CD4-positive, alpha-beta T cell treated with Interleukin-6 for 4 hours (primary cell): ENCODE measurements at places on chromosomes 13 and 19.

DNA sequence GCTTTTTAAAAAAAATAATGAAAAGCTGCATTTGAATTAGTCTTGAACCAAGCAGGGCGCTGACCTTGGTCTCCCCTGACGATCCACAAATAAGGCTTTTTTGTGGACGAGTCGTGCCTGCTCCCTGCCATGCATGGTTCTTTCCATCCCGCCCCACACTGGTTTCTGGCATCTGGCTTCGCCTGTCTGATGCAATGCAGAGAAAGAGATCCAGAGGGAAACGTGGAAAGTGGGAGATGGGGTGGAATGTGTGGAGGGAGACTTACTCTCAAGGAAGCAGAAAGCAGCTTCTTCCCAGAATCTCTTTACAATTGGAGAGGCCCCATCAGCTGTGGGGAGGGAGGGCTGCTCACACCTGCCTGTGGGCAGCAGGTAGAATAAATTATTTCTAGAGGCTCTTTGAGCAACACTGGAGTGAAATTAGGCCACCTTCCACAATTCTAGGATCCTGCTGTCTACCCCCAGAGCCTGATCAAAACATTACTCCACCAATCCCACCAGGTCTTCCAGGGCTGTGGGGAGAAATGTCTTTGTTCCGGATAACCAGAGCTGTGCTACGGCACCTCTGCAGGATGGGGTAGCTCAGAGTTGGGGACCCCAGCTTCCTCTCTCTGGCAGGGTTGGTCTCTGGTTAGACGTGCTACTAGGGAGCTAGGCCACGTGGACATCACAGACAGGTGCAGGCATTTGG lies 183.5 kb downstream of the UQCRFS1 start:
- no peak for DNase-seq

DNA sequence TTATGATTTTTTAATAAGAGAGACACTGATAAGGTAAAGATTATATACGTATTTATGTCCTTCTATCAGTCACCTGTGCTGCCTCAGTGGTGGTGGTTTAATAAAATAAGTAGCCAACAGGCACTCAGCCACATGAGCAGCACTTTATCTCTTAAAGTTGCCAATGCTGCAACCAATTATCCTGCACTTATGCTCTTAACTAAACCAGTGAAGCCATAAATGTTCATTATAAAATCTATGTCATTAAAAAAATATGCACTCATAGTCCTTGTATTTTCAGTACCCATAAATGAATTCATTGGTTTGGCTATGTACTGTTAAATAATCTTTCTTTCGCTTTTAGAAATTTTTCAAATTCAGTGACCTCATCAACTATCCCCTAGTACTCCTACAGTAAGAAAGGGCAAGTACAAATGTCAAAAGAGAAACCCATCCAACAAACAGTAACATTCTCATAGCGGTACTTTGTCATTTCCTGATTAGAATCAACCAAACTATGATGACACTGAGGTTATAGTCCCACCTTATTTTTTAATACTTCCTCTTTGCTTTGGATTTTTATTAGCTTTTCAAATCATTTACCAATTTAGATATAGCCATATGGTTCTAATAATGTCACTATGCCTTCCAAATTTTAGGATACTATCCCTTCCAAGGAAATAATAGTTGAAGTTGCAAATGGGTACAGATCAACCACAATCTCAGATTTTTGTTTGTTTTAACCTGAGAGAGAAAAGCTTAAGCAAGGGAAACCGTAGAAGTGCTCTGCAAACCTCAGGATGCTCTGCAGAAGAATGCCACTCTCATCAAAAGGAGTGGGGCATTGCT lies 190.9 kb downstream of the KLF12 start:
- no peak for DNase-seq

DNA sequence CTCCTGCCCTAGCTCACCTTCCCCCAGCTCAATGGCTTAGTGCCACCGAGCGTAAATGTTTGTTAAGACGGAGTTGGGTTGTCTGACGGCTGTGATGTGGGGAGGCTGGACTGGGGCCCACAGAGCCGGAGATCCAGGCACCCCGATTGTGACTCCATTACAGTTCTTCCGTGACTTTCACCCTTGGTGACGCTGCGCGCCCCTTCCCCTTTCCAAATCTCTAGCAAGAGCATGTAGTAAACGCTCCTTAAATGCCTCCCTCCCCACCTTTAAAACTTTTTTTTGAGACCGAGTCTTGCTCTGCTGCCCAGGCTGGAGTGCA lies 829 bp downstream of the REEP6 start:
- no peak for DNase-seq

DNA sequence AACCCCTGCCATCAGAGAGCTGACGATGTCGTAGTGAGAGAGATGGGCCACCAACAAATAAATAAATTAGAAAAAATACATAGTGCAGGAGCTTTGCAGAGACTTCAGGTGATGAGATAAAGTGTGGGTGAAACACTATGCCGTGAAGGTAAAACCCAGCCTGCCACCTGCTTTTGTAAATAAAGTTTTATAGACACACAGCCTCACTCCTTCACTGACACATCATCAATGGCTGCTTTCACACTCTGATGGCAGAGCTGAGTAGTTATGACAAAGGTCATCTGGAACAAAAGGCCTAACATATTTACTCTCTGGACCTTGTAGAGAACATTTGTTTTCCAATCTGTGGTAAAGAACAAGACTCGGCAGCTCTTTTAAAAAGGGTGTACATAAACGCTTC lies 45.0 kb downstream of the MBD3L2B start:
- DNase-seq = no peak

- DNase-seq = no peak
Observed at GRCh38 chr19:52646571-52647217, 8.5 kb upstream of the ZNF83 start.

DNA sequence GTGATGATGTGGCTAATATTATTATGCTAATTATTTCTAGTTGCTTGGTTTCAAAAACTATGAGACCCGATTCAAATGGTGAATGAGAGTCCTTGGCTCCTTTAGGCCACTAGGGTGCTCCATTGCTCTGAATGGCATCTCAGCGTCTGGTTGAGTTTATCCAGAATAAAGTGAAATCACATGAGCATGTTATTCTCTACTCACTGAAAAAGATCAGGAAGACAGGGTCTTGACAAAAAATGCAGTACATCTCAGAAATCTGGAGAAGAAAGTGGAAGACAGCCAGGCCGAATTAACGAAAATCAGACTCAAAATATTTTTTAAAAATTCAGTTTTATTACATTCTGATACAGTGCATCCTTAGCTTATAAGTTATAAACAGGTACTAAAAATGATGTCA lies 516.2 kb downstream of the MYO16 start:
- peak; percentile 8 for DNase-seq

GRCh38 chr19:45827459-45828093 lies 12.5 kb upstream of the RSPH6A start:
- no peak for DNase-seq

- no peak for DNase-seq
Observed at GRCh38 chr13:97116754-97117153, 105.4 kb upstream of the MBNL2 start.

- no peak for DNase-seq
Observed at GRCh38 chr13:79541426-79542049, 60.6 kb downstream of the NDFIP2 start.

DNA sequence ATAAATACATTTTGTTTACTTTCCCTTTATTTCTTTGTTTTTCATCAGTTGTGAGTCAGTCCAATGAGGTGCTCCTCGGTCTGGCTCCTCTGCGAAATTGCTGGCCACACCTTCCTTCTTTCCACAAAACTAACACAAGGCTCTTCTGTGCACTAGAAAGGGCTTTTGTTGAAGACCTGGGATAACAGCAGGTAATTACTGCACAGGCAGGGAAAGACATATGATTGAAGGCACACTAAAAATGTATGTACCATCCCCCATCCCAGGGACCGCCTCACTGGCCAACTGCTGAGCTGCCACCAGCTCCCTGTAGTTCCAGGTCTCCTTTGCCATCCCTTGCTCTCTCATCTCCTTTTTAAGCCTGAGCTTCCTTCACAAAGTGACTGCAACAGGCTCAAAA lies 180.5 kb downstream of the EFNB2 start:
- no peak for DNase-seq

DNA sequence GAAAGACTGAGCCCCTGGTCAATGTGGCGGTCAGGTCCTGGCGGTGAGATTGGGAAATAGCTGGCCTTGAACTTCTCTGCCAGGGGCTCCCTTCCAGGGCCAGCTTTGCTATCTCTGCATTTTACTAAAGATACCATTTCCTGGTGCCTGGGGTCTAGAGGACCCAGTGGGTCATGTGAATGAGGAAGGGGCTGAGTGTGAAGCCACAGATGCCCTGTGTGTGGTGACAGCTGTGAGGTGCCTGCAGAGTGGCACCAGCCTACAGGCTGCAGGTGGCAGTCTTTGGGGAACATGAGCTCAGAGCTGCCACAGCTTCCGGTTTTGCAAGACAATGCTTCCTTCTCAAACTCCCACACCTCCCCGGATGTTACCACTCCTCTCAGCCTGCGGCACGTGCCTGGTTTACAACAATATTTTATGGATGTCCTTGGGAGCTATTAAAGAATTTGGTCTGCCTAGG lies 5.2 kb upstream of the MLNR start:
- DNase-seq = peak; percentile 58

GRCh38 chr13:103898481-103898880 lies 832.3 kb upstream of the SLC10A2 start:
- no peak for DNase-seq

DNA sequence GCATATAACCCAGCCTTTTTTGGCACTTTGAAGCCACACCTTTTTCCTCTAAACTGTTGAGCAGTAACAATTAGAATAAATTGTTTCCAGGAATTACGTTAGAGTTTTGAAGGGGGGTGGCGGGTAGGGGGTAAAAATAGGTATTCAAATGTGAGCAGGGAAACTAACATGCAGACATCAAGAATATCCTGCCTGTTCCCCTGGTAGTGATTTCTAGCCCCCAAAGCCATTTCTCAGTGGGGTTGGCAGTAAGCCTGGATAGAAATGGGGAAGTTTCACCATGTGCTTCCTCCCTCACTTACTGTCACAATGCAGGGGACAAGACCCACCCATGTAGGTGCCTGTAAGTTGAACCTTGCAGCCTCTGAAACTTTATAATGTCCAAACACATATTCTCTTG lies 3.8 kb downstream of the DOCK9 start:
- no peak for DNase-seq

GRCh38 chr13:67726979-67727378 lies 496.8 kb upstream of the PCDH9 start:
- DNase-seq = no peak
